GM23248 (cell line): ENCODE measurements at places on chromosomes 13 and 19. TPM values are rescaled to one million over a fixed set of nuclear protein-coding genes. Genes with fewer than 3 reads are reported as not detected.

DNA sequence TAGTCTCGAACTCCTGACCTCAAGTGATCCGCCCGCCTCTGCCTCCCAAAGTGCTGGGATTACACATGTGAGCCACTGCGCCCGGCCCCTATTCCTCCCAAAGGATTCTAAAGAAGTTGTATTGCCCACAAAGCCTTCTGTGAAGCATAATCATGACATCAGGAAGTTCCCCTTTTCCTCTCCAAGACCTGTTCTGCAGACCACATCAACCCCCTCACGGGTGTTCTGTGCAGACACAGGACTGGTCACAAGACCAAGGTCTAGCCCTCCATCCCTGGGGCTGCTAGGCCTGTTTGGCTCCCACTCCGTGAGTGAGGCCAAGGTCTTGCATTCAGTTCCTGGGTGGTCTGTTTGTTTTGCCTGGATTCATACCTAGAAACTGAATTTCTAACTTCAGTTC is 178.1 kb downstream of the FLT1 start:
- DNase-seq: no peak

DNA sequence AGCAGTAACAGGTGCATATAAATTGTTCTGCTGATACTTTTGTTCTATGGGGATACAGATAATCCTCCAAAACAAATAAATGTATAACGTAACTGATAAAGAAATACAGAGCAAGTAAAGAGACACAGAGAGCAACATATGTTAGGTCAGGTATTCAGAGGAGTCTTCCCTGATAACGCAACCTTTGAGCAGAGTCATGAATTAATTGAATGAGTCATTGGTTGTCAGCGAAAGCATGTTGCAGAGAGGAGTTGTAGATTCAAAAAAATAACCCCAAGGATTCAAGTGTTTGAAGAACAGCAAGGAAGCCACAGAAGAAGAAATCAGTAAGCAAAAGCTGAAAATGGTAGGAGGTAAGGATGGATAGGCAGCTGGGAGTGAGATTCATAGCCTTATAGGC is 245.2 kb downstream of the TBC1D4 start:
- peak; percentile 12 for DNase-seq

DNA sequence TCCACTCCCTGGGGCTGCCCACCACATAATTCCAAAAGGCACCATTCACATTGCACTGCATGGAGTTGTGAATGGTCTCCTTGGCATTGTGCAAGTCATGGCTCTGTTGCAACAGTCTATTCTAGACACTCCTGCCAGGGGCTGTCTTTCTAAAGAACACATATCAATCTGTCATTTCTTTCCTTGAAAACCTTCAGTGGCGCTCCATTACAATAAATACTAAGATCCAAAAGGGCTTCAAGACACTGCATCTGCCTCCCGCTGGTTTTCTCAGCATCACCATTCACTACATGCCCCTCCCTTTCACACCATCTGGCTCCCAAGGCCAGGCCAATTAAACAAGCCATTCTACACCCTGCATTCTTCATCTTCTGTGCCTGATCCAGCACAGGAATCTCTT is 32.2 kb upstream of the TM9SF2 start:
- DNase-seq: peak; percentile 16

- no peak for DNase-seq
Measured at GRCh38 chr19:10648360-10648759, 5.8 kb upstream of the ILF3 start.

DNA sequence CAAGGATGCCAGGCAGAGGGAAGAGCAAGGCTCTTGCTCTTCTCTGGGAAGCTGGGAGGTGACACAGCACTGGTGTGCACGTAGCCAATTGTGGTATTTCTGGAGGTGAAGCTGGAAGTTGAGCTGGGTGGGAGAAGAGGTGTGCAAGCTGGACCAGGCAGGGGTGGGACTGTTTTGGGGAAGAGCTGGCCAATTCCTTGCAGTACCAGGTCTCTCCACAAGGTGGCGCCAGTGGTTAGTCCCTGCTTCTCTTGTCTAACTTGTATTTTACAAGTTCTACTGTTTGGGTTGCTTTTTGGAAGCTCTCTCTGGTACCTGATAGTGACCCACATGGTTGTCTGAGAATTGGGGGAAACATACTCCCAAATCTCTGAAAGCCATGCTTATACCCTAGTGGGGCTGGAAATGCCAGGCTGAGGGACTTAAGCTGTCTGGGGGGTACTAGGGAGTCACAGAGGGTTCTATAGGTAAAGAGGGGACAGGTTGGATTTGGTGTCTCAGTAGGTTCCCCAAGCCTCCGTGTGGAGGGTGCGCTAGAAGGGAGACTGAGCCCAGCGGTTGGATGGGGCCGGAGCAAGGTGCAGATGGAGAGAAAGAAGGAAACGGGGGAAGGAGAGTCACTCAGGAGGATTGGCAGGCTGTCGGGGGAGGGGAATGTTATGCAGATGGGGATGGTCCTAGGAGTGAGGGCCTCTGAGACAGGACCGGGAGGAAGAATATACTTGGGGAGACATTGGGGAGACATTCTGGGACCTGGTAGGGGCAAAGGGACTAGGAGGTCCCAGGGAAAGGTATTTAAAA is 3.0 kb downstream of the HPN start:
- peak; percentile 46 for DNase-seq

- DNase-seq: peak; percentile 30
Measured at GRCh38 chr19:604355-604754, 14.7 kb downstream of the HCN2 start.

DNA sequence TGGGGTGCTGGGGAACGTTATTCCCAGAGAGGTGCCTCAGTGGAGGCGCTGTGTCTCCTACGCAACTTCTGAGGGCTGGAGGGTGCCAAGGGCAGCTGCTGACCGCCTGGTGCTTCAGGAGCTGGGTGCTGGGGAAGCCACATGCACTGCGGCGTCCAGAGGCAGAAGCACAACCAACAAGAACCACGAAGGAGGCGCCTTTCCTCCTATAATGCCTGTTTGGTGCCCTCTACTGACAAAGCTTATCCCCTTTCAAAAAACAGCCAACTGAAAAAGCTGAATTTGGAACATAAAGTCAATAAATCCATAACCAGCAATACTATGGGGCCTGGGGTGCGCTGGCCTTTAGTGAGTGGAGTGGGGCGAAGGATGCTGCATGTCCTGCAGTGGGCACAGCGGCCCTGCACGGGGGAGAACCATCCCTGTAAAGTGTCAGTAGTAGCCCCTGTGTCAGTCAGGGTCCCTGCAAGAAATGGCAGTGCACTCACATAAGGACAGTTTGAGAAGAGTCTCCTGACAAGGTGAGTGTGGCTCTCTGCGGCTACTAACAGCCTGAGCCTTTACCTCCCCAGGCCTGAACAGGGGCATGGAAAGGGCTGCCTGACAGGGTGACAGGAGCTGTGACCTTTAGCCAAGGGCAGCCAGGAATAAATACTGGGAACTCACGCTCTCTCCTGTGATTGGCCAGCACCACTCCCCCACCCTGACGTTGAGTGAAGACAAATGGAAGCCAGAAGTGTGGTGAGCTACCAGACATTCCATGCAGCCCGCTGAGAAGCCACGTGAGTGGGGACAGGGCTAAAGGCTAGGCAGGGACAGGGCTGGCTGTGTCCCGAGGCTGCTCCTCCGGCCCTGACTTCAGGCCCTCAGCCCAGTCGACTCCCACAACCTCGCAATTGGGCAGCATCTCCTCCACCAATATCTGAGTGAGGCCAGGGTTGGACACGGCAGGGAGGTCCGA is 4.5 kb upstream of the B3GNT8 start:
- DNase-seq: peak; percentile 49

SLC5A5 gene
- total RNA-seq: not detected in 2 replicates

SHISA2 gene
- 0.13 and 0.32 TPM in 2 replicates for total RNA-seq
